GM04503 (cell line): ENCODE measurements at places on chromosomes 1 and 21.

DNA sequence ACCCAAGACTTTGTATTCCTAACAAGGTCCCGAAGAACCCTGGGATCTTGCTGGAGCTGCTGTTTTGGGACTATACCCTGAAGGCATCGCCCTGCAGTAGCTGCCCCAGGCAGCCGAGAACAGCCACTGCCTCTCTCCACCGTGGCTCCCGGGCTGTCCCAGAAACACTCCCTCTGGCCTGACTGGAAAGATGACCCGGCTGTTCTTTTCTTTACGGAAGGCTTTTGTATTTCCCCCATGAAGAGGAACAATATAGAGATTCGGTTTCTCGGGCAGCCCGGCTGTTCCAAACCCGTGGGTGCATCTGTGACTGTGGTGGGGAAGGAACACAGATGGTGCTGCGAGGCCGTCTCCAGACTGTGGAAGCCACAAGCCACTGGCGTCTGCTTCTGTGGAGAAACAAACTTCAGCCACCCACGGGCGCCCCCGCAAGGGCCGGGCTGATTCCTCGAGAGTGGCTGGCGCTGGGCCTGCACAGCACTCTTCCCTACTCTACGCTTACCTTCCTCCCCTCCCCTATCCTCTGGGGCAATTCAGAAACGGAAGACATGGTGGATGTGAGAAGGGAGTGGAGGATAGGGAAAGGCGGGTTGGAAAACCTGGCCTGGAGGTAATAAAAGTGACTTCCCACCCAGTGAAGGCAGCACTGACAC, 33.7 kb upstream of the VASH2 start:
- DNase-seq: no peak

- DNase-seq: no peak
Observed at GRCh38 chr1:160232911-160233310, 27.7 kb downstream of the PEA15 start.

GRCh38 chr1:201307760-201308499, 24.6 kb downstream of the PKP1 start:
- DNase-seq: no peak

GRCh38 chr1:214550857-214551435, 456 bp downstream of the PTPN14 start:
- DNase-seq: no peak

DNA sequence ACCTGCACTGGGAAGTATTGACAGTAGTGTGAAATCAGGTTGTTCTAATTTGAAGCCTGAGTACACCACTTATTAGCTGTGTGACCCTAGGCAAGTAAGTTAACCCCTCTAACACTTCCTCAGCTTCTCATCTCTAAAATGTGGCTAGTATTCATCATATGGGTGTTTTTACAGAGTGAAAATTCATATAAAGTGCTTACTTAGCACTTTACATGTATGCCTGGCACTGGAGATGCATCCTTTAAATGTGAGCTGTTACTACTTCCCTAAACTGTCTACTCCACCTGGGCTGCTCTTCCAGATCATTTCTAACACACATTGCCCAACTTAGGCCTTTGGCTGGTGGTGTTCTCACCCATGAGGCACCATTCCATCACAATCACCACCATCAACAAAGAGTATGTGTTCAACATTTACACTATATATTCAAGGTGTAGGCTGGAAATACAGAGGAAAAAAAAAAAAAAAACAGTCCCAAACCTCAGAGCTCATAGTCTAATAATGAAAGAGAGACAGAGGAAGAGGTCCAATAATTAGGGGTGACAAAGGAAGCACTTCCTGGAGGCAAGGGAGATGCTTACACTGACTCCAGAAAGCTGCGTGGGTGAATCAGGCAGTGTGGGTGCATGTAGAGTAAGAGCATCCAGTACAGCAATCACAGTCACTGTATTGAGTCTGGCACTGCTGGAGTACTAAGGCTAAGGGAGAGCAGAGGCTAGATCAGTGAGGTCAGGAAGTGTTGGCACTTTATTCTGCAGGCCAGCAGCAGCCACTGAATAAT, 3.6 kb downstream of the STX6 start:
- no peak for DNase-seq
